ENCODE measurements at places on chromosomes 16 and 17.

- DNase-seq: no peak
Measured at GRCh38 chr17:57357830-57358430, 101.6 kb downstream of the MSI2 start.

DNA sequence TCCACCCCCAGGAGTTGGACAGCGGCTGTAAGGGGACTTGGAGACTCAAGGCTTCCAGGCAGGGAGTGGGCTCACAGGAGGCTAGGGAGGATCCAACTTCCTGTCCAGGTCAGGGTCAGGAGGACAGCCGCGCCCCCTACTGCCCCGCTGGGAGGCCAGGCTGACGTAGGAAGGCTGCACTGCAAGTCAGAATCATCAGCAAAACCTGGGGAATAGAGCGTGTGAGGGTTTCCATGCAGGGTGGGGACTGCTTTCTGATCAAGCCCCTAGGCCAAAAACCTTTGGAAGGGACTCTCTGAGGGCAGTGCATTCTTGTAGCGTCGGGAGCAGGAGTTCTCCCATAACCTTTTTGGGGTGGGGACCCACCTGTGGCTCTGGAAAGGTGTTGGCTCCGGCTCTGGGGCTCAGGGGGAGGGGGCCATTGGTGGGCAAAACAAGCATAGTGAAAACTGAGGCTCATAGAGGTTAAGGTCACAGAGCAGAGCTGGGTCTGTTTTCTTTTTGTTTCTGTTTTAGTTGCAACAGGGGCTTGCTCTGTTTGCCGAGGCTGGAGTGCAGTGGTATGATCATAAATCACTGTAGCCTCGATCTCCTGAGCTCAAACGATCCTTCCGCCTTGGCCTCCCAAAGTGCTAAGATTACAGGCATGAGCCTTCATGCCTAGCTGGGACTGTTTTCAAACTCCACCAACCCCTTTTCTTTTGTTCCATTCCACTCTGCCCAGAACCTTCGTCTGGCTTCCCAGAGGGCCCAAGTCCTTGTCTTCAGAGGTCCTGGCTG lies 22.1 kb downstream of the RAI1 start:
- no peak for DNase-seq

DNA sequence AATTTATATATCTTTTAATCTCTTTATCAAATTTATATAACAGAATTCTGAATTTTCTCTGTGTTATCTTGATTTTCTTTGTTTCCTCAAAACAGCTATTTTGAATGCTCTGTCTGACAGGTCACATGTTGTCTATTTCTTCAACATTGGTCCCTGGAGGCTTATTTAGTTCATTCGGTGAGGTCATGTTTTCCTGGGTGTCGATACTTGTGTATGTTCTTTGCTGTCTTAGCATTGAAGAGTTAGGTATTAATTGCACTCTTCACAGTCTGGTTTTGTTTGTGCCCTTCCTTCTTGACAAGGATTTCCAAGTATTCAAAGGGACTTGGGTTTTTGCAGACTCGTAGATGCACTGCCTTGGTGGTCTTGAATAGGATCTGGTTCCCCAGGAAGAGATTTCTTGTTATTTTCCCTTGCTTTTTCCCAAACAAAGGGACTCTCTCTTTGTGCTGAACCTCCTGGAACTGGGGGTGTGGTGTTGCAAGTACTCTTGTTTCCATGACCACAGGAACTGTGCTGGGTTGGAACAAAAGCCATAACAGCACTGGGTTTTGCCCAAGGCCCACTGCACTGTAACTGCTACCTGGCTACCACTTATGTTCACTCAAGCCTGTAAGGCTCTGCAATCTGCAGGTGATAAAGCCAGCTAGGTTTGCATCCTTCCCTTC lies 1483.0 kb downstream of the CDH8 start:
- DNase-seq: no peak

- no peak for DNase-seq
Measured at GRCh38 chr16:19297454-19297853, 11.9 kb downstream of the CLEC19A start.

DNA sequence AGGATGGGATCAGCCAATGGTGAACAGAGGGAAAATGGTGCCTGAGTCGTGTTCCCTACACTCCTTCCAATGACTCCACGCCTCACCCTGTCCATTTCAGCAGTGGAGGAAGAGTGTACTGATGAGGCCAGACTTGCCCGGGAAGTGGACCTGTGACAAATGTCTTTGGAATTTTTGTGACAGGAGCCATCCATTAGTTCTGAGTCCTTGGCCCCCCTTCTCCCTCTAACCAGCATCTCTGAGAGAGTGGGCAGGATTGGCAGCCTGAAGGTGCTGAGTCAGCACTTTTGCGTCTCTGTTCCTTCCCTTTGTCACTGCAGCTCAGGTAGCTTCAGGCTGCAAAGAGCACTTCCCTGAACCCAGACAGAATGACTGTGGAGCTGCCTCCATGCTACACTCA lies 30.8 kb downstream of the BEAN1 start:
- DNase-seq: no peak

DNA sequence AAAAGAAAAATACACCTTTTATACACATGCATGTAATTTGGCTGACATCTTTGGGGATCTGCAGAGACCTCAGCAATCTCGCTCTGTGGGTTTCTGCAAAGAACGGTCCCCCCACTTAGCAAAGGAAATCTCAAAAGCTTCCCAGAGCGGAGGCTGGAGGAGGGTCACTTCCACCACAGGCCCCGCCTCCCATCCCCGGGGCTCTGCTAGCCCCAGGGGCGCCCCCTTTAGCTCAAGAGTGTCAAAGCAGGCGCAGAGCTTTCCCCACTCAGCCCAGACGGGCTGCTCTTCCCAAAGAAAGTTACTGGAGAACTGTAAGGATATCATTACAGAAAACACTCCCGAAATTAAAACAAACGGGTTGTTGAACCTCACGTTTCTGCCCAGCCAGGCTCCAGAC lies 11.4 kb downstream of the SLC13A5 start:
- DNase-seq: no peak

GRCh38 chr17:59830846-59831486 lies 61.8 kb downstream of the TUBD1 start:
- no peak for DNase-seq

DNA sequence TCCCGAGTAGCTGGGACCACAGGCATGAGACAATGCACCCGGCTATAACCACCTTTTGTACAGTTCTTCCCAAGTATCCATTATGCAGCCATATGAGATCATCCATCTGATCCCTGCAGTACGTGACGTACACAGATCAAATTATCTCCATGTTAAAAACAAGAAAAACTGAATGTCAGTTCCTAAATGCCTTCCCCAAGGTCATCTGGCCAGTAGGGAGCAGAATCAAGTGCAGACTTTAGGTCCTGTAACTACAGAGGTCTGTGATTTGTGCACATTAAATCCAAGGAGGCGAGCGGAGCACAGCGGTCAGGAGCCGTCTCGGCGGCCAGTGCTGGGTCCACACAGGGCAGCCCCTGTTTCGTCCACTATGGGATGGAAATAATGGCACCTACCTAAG lies 23.7 kb downstream of the ZCCHC14 start:
- DNase-seq: no peak

- peak; percentile 61 for DNase-seq
Measured at GRCh38 chr17:58352596-58353388, 791 bp upstream of the SUPT4H1 start.

DNA sequence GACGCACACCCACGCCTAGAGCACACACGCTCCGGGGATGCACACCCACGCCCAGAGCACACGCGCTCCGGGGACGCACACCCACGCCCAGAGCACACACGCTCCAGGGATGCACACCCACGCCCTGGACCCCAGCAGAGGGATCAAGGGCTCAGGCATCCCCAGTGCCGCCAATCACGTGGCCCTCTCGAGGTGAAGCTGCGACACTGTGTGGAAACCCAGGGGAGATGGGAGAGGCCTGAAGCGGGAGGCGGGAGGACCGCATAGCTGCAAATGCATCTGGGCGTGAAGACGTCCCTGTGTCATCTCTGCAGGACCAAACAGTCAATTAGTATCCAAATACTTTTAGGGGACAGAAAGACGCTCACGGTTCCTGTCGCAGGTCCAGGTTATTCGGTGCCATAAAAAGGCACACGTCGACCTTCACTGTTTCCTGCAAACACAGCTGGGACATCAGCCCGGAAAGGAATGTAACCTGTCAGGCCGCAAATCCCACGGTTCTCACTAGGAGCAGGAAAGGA lies 56.4 kb downstream of the TBC1D16 start:
- DNase-seq: no peak

DNA sequence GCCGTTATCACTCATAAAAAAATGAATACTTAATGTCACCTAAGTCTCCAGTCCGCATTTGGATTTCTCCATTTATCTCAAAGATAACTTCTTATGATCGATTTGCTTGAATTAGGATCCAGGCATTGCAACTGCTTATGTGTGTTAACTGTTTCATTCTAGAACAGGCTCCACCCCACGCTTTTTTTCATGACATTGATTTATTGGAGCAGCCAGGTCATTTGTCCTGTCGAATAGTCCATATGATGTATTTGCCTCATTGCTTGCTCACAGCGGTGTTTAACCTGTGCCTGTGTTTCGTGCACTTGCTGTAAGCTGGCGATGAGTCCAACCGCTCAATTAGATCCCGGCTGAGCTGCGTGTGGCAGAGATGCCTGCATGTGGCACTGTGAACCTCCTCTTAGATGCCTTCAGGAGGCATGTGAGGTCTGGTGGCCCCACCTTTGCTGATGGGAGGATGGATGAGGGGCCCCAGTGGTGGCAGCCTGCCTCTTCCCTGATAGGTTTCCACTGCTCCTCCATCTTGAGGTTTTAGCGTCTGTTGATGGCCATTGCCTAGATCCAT lies 16.4 kb downstream of the DHX38 start:
- DNase-seq: no peak

DNA sequence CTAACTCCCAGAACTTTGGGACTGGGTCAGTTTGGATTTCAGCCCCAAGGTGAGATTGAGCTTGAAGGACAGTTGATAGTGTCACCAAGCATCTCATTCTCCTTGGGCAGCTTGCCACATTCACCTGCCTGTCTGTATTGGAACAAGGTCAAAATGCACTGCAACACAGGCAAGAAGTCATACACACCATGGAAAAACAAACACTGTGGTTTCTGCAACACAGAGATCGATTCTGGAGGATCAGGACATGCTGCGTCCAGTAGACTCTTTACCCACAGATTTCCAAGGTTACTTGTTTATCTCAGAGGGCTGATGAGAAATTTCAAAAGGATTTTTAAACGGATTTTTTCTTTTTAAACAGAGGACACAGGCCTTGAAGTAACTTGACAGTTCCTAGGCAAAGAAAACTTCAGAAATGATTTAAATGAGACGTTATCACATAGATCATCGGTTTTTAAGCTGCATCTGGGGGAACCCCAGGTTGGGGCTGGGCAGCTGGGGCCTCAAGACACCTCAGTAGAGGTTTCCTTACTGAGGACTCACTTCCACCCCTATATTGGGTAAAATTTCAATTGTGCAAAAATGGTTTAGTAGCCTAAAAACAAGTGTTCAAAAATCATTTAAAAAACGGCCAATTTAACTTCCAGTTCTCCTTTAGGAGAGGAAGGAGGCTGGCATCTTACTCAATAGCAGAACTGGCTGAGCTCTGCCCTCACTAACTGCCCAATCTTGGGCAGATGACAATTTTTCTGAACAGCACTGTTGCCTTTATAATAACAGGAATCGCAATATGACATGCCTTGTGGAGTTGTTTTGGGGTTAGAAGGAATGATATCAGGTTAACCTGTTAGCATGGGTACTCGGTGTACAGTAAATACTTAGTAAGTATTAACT lies 299.3 kb downstream of the XYLT1 start:
- DNase-seq: no peak

DNA sequence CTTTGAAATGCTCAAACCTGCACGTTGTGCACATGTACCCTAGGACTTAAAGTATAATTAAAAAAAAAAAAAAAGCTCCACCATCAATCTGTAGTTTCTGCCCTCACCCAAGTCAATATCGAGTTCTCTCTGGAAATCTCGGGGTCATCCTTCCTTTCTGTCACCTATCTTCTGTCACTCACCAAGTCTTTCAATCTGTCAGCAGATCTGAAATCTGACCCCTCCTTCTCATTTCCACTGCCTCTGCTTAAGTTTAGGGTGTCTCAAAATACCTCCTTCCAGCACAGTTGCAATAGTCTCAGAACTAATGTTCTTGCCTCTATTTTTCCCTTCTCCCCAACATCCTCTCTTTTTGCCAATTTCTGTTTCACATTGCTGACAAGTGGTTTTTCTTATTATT lies 32.3 kb downstream of the FTO start:
- no peak for DNase-seq

- DNase-seq: no peak
Measured at GRCh38 chr17:72134608-72135394, 14.0 kb downstream of the SOX9 start.

- DNase-seq: no peak
Measured at GRCh38 chr16:75486676-75487313, 8.4 kb downstream of the CHST6 start.

- DNase-seq: no peak
Measured at GRCh38 chr17:33012522-33013033, 20.9 kb downstream of the SPACA3 start.

DNA sequence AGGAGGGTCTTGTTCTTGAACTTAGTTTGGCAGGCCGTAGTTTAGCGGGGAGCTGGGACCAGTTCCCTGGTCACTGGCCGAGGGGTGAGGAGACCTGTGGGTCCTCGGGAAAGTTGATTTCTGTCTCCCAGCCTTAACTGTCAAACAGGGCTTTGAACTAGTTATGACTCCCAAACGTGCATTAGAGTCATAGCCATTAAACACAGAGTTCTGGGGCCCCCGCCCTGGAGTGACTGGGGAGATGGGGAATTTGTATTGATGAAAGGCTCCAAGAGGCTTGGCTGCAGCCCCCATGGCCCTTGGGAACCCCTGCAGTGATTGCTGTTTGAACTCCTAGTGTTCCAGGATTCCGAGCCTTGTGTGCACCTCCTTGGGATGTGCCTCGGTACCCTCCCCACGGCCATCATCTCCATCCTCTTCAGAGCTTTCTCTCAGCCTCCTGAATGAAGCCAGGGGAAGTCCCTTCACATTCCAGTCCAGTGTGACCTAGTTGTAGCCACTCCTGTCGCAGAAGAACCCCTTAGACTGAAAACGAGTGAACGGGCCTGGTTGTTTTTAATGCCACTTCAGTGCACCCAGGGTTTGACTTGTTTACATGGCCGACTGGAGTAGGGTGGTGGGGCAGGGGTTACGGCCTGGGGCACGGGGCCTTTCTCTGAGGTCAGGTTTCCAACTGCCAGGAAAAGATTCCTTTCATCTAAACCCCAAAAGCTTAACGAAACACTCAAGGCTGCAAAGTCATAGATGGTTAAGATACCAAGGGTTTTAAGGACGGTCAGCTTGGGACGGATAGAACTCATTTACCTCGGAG lies 1.4 kb downstream of the MPRIP start:
- DNase-seq: no peak

DNA sequence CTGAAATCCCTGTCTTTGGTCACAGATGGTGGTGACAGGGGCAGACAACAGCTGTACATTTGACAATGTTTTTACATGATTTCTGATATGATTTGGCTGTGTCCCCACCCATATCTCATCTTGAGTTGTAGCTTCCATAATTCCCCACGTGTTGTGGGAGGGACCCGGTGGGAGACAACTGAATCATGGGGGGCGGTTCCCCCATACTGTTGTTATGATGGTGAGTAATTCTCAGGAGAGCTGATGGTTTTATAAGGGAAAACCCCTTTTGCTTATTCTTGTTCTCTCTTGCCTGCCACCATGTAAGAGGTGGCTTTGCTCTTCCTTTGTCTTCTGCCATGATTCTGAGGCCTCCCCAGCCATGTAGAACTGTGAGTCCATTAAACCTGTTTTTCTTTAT lies 353.9 kb downstream of the CPPED1 start:
- DNase-seq: no peak

GRCh38 chr16:13779676-13780075 lies 140.3 kb upstream of the ERCC4 start:
- DNase-seq: no peak
